Femur (tissue), 1 donor: ENCODE measurements at places on chromosomes 2 and 18.

- DNase-seq = no peak
Observed at GRCh38 chr2:134681201-134681600, 37.6 kb downstream of the TMEM163 start.

GRCh38 chr18:76660571-76661192 is 161.7 kb upstream of the ZNF236 start:
- no peak for DNase-seq

- DNase-seq = no peak
Observed at GRCh38 chr2:126778561-126779501, 119.9 kb upstream of the TEX51 start.

GRCh38 chr2:23347471-23348092 is 37.4 kb upstream of the KLHL29 start:
- DNase-seq = no peak

- no peak for DNase-seq
Observed at GRCh38 chr18:70450426-70451253, 161.8 kb downstream of the SOCS6 start.

GRCh38 chr2:225130093-225130492 is 87.8 kb upstream of the DOCK10 start:
- DNase-seq = no peak

DNA sequence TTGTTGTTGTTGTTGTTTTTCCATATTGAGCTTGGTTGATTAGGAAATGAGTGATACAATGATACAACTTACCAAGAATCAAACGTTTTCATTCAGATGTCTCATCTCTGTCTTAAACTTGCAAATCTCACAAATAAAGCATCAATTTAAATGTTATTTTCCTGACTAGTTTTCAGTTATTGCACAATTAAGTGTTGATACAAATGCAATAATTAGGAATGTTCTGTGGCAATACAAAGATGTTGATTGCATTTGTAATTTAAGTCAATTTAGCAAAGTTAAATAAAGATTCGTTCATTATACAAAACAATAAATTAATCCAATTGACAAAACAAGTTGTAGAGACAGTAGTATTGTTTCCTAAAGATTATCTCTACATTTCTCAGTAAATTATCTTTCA is 392.3 kb upstream of the ZNF804A start:
- DNase-seq = no peak

GRCh38 chr2:75079575-75079974 is 119.7 kb downstream of the TACR1 start:
- no peak for DNase-seq

DNA sequence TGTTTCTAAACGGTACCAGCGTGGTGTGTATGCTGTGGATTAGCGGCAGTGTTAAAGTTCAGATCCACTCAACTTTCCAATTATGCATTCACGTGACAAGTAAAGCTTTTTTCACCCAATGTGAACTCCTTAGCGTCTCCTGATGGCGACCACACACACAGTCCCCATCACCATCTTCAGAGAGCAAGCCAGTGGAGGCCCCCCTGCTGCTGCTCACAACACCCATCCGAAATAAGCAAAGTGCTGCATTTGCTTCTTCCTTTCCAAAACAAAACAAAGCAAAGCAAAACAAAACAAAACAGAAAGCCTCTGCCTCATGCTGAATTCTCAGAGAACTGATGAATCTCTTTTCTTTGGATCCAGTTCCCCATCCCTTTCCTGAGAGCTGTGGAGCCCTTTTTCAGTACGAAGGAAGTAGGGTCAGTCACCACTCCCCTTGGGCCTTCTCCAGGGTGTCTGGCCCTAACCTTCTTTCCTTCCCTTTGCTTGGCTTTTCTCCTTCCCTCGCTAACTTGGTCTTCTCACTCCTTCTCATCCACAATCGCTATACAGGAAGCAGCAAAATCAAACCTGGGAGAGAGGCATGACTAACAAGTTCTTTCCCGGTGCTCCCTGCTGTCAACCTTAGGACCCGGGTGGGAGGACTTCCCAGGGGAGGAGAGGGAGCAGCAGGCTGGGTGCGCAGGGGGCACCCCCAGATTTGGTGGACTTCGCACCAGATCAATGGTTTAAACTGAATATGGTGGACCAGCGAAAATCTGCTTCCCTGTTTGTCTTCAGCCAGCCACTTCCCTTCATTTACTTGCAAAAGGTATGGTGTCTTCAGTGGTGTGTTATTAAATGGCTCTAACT is 56.0 kb downstream of the NRP2 start:
- DNase-seq = no peak

DNA sequence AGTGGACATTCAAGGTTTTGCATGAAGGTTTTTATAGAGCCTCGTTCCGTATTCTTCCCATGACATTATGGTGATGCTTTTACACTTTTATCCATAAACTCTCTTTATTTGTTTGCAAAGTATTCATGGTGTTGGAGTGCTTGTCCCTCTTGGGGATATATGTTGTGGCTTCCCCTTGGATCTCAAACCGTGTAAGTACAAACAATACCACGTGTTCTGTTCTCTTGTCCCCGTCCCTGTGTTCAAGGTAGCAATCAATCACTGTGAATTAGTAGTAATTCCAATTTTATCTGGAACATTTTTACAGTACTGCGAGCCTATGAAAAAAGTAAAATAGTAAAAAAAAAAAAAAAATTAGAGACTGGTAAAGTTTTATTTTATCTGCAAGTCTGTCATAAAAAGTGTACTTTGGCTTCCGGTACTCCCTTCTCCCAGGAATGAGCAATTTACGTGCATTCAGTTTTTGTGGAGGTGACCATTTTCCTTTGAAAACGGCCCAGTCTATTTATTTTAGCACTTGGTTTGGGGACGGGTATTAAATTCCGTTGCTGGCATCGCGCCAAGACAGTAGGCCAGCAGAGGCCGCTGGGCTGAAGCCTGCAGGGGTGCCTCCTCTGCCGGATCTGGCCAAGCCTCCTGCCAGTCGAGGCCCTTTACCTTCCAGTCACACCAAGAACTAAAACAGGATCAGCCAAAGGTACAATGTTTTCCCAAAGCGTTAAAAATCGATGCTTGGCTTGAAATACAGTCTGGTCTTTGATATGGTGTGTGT is 175.7 kb downstream of the SOCS6 start:
- DNase-seq = peak; percentile 74

DNA sequence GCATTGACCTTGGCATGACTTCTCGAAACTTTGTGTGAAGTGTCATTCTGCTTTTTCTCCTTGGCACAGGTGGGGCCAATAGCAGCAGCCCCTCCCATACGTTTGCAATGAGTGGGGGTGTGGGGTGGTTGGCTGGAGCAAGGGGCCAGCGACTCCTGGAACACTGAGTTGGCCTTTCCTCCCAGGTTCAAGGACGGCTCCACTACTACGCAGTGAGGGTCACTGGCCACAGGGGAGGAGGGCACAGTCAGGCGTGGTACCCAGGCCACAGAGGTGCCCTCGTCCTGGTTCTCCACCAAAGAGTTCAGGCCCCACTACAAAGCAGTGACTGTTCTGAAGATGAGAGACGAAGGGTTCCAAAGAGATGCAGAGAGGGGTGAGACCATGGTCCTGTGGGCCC is 70.6 kb upstream of the OTOS start:
- no peak for DNase-seq

GRCh38 chr2:29017716-29018435 is 36.8 kb downstream of the TOGARAM2 start:
- DNase-seq = no peak

DNA sequence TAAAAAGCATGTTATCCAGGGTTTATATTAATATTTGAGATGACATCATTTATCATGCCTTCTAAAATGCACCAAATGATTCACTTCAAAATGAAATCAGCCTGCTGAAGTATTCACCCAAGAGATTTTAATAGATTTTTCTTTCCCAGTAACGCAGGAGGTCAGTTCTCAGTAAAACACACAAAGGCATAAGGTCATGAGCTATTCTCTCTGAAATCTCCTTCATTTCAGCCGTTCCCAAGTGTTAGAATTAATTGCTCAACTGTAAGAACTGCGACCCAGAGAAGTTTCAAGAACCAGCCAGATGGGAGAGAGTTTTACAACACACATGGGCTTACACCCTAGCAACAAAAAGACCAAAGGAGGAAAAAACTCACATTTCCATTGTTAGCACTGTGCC is 84.2 kb upstream of the PHLPP1 start:
- no peak for DNase-seq

GRCh38 chr2:122883849-122884248 is 1128.4 kb downstream of the TSN start:
- no peak for DNase-seq

GRCh38 chr18:36675076-36675475 is 153.7 kb downstream of the TPGS2 start:
- DNase-seq = no peak

GRCh38 chr2:211237586-211238275 is 681.3 kb downstream of the CPS1 start:
- no peak for DNase-seq

DNA sequence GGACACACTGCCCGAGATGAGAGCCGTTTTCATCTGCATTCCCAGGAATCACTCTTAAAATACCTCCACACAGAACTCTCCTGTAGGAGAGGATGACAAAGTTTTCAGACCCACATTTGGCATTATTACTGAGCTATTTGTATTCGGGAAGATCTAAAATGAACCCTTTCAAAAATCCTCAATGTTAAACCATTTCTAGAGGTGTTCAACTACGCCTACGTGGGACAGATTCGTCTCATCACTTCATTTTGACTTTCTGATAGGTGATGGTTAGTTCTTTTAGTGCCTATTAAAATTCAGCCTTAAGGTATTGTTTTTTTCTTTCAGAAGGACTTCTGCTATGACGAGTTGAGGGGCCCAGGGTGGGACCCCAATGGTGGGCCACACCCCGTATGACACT is 71.4 kb upstream of the MGAT4A start:
- DNase-seq = no peak

GRCh38 chr18:48803951-48804855 is 146.6 kb downstream of the SMAD7 start:
- DNase-seq = peak; percentile 19

GRCh38 chr2:29223851-29224692 is 108.9 kb downstream of the CLIP4 start:
- DNase-seq = peak; percentile 46

GRCh38 chr18:48672671-48673340 is 134.0 kb downstream of the CTIF start:
- no peak for DNase-seq

DNA sequence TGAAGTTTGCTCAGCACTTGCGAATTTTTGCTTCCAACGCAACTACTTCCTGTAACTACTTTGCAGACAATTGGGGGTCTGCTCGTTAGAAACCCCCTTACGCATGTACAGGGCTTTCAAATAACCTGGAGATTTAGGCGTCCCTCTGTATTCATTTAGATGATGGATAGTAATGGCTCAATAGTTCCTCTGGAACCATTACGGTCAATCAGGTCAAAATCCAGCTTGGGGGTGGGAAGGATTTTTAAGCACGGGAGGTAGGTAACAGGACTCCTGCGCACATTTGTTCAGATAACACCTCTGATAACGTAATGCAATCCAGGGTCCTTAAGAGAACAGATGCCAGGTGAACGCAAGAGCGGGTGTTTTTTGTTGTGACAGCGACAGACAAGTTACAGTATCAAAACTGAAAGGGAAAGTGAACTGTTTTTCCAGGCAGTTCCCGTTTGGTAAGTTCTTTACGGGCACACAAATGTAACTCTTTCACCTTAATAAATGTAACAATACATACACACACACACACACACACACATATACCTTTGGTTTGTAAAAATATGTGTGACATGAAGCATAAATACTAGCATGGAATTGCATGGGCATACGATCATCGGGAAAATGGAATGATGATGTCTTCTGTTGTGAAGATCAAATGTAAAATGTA is 3.8 kb upstream of the OSR1 start:
- peak; percentile 47 for DNase-seq

DNA sequence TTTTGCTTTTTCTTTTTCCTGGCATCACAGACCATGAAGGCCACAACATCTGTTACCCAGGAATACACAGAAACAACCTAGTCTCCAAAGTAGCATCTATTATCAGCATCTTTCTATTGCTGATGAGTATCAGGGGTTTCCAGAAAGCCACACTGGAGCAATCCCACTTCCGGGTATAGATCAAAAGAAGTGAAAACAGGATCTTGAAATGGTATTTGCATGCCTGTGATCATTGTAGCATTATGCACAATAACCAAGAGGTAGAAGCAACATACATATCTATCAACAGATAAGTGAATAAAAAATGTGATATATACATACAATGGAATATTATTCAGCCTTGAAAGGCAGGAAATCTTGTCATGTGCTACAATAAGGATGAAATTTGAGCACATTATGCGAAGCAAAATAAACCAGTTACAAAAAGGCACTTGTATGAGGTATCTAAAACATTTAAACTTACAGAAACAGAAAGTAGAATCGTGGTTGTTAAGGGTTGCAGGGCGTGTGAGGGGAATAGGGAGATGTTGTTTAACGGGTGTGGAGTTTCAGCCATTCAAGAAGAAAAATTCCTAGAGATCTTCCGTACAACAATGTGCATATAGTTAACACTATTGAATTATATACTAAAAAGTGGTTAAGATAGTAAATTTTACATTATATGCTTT is 115.1 kb downstream of the KCNE4 start:
- DNase-seq = no peak

GRCh38 chr2:240259924-240260529 is 119.6 kb upstream of the OTOS start:
- DNase-seq = no peak

GRCh38 chr2:58122040-58122439 is 75.4 kb downstream of the VRK2 start:
- DNase-seq = no peak

DNA sequence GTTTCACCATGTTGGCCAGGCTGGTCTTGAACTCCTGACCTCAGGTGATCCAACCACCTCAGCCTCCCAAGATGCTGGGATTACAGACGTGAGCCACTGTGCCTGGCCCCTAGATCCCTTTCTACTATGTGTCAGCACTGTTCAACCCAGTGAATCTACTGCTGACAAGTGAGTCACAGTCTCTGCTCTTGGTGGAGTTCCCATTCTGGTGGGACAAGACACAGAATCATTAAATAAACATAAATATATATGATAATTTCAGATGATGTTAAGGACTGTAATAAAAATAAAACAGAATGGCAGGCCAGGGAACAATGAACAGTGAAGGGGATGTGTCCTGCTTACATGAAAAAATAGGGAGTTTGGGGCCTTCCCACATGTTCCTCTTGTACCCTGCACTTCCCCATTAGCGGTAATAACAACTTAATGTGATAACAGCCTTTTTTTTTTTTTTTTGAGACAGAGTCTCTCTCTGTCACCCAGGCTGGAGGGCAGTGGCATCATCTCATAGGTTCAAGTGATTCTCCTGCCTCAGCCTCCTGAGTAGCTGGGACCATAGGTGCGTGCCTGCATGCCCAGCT is 112.2 kb downstream of the CPO start:
- no peak for DNase-seq

GRCh38 chr2:136356125-136357006 is 238.4 kb upstream of the CXCR4 start:
- DNase-seq = no peak

GRCh38 chr2:149743842-149744448 is 156.4 kb upstream of the MMADHC start:
- DNase-seq = peak; percentile 24

- peak; percentile 45 for DNase-seq
Observed at GRCh38 chr2:221465776-221466175, 106.3 kb downstream of the EPHA4 start.

GRCh38 chr2:219290381-219291171 is 11.4 kb downstream of the DNAJB2 start:
- DNase-seq = no peak

- no peak for DNase-seq
Observed at GRCh38 chr2:9188823-9189222, 17.8 kb upstream of the ASAP2 start.
